ENCODE measurements at places on chromosomes 12 and 14.

GRCh38 chr14:37384870-37385596 lies 187.3 kb downstream of the MIPOL1 start:
- DNase-seq: no peak

GRCh38 chr12:93273834-93274564 lies 103.7 kb upstream of the NUDT4 start:
- DNase-seq: no peak

DNA sequence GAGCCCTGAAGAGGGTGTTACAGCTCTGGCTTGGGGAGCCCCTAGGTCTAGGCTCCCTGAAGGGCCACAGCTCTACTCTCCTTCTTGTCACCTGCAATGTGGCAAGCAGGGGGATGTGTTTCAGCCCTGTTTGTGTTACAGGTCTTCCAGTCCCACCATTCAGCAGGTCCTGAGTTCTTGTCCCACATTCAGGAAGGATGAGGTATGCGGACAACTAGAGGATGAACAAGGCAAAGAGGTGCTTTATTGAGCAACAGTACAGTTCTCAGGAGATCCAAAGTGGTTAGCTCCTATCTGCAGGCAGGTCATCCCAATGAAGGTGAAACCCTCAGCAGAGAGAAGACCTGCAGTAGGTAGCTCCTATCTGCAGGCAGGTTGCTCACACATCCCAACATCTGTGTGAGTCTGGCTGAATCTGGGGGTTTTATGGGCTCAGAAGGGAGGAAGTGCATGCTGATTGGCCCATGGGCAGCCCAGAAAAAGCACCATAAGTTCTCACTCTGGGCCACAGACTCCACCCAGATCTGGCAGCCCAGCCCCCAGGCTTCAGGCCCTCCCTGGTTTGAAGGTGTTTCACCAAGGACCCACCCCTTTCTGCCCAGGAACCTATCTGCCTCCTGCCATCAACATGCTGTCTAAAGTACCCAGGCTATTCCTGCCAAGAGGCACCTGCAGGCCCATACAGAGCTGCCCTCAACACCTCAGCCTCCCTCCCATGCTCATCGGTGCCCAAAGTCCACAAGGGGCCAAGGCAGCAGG lies 98.9 kb downstream of the NUAK1 start:
- no peak for DNase-seq

DNA sequence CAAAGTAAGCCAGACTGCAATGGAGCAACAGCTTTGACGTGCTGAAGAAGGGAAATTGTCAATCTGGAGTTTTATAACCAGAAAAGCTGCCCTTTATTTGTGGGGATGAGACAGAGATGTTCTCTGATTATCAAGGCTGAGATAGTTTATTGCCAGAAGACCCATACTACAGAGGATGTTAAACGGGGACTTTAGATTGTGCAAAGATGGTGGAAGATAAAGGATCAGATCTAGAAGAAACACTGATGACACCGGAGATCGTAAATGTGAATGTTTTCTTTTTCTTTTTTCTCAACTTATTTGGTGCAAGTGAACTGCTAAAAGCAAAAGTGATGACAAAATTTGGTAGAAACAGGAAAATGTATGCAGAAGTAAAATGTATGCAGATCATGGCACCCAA lies 178.3 kb upstream of the PLEKHG7 start:
- no peak for DNase-seq

DNA sequence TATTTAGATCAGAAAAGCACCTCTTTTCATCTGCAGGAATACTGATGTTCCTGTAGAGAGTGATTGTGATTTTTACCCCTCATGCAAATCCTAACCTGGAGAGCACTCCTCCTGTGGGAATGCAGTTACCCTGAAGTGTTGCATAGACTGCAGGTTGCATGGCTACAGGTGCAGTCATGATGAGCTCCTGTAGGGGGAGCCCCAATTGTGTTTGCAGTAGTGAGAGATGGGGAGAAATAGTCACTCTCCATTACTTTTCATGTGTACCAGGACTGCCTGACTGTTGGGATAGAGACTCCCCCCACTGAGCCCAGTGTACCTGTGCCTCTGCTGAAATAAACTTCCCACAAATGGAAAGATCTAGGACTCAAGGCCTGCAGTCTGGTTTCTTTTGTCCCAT lies 1086.5 kb downstream of the SLC6A15 start:
- DNase-seq: no peak

Data from activated CD4-positive, alpha-beta T cell treated with anti-CD3 and anti-CD28 coated beads for 4 hours (primary cell).